ENCODE measurements at places on chromosomes 2 and 18.
A peak's percentile ranks its signal among the peaks of the same experiment; 100 is the strongest.

DNA sequence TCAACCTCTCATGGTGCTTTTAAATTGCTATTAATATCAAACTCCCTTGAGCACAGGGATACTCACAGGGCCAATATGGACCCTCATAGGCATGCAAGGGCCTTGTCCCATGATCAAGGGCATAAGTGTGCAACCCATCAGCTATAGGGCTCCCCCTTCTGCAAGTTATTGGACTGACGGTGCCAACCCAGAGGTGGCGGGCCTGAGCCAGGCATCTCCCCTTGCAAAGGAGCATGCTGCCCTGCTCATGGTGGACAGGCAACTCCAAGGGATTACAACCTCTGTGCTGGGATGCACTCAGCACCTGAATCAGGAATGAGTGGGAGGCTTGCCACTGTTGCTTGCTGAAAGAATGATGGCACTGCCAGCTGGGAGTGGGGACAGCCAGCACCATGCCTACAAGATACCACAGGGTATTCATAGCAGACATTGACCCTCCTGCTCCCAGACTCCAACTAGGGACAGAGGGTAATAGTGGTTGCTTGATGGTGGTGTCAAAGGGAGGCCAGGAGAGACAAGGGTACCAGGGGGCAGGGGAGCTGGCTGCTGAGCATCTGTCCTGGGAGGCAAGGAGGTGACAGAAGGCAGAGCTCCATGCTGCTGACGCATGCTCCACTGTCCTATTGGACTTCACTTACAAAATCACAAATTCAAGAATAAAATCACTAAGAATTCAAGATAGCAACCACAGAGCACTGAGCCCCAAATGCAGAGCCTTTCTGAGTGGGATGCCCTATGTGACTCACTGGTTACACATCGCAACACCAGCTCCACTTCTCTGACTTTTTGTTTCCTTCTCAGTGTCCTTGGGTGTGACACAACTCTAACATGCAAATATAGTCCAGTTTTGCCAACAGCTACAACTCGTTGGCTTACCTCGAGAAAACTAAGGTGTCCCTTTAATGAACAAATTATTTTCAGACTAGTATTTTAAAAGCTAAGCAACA is 157.1 kb upstream of the CCDC150 start:
- DNase-seq = no peak

GRCh38 chr2:23589739-23590138 is 204.8 kb downstream of the KLHL29 start:
- DNase-seq = no peak

DNA sequence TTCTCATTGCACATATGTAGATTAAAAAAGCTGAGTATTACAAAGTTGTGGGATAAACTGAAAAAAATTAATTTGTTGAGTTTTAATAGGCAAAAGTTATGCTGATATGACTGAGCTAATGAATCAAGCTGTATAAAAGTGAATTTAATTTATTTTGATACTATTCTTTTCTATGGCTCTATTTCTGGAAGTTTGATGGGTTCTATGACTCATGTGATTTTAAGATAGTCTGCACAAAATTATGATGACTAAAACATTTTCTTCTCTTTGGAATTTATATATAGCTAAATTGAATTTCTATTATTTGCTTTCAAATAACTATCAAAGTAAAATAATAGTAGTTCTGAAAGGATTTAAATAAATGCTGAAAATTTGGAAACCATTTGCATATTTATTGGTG is 71.0 kb upstream of the MMADHC start:
- no peak for DNase-seq

GRCh38 chr2:105397953-105398335 is 907 bp downstream of the FHL2 start:
- DNase-seq = no peak

DNA sequence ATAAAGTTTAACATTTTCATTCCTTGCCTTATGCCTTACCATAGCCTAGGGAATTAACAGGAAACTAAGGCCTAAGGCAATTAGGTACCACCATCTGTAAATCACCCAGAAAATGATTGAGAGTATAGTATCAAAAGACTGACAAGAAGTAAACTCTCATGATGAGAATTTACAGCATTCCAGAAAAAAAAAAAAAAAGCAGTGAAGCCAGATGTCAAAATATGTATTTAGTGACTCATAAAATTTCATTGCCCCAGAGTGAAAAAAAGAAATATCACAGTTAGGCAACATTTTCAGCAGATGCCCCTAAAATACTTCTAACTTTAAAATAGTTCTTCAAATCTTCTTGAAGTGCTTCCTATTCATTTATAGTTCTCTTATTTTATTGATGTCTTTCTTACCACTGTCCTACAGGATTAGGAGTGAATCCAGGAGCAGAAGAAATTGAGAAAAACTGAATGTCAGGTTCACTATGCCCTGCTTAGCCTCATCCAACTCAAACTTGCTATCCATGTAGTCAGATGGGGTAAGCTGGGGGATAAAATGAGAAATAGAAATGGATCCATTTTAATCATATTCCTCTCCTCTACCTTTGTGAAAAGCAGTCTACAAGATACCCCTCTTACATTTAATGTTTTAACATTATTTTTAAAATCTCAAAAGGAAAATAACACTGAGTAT is 57.3 kb upstream of the TANK start:
- DNase-seq = no peak

GRCh38 chr18:48542513-48543181 is 3.8 kb downstream of the CTIF start:
- DNase-seq = no peak

DNA sequence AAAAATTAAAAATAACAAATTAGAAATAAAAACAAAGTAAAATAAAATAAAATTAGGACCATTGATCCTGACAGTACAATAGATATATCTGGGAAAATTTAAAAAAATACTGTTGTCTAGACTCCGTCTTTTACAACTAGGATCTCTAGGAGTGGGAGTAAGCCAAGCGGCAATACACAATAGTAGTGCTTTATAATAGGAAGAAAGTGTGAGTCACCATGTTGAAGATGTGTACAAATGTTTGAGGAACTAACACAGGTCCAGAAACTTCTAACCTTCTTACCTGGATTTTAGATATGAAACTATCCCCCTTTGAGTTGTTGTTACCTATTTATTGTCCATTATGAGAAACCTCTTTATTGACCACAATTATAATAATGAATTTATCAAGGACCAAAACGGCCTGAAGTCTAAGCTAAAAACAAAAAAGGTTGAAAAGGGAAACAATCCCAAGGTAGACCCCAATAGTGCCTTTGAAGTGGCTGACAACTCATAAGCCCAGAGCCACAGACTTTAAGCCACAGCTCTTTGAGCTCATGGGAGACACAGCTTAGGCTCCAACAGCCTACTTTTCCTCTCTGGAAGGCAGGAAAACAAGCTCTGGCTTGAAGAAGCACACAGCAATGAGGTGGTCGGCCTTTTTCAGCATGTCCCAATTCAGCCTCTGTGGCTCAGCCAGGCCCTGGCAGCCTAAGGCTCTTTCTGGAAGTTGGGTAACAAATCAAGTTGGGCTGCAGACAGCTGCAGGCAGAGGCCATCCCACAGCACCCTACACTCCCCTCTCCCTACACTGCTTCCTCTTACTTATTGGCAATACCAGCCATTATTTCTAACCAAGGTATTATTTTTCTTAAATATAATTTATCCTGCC is 62.9 kb downstream of the AQP4 start:
- DNase-seq = no peak

DNA sequence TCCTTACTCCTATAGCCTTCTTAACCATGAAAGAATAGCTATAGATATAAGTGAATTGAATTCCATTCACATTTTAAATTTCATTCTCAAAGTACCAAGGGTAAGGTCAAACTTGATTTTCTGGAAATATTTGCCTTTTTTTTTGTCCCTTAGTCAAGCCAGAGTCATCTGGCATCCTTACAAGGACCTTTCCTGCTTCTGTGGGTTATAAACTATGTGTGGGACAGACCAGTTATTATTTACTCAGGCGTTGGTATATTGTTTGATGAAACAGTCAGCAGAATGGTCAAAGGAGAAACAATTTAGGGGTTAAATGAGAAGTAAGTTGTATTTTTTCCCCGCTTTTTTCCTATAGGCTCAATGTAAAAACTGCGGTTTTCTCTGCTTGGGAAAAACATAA is 1103.2 kb upstream of the ZEB2 start:
- DNase-seq = no peak

DNA sequence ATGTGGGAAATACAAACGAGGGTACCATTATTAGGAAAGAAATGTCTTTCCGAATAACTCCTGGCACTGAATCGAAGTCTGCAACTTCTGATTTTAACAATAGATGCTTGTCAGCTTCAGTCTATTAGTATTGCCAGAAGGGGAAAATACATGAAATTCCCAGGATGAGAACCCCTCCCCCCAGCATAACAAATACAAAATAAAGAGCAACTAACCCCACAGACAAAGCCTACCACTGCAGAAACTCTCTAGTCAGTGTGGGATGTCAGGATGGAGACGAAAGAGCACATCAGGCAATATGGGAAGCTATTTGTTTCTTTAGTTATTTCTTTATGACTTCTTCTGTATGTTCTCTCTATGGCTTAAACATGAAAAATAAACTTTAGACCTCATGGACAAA is 365.0 kb upstream of the CDH2 start:
- DNase-seq = no peak

GRCh38 chr18:26307161-26307773 is 81.0 kb downstream of the TAF4B start:
- DNase-seq = peak; percentile 55

DNA sequence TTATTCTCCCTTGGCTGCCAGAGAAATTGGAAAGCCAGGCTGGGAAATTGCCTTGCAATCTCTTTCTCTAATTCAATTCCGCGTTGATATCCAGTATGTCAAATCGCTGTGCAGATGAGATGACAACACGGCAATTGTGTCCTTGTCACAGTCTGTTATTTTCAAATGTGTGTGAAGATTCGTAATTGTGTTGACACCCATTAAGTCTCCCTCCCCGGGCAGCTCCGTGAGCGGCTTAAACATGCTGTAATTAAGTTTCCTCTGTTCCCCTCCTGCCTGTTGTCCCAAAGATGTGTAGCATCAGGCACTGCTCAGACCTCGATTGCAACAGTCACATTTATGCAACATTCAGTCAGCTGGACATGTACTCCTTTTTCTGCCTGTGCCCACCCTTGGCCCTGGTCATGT is 209.5 kb downstream of the LPIN1 start:
- DNase-seq = no peak

- peak; percentile 24 for DNase-seq
These were observed 2.8 kb downstream of the GDF7 start for GRCh38 chr2:20669562-20670314.

DNA sequence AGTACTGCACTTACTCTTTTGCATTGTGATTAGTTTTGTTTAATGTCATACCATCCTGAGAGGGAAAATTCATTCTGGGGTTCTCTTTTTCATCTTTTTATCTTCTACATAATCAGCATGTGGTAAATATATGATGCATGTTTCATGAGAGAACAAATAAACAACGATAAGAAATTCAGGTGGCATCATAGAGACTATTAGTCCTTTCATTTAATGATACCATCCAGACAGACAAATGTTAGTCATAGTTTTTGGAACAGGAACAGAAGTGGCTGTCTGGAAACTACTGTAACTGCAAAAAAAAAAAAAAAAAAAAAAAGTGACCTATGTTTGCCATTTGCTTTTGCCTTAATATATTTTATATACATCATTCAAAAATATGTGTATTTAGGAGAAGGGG is 761.0 kb downstream of the EPHA4 start:
- DNase-seq = no peak

DNA sequence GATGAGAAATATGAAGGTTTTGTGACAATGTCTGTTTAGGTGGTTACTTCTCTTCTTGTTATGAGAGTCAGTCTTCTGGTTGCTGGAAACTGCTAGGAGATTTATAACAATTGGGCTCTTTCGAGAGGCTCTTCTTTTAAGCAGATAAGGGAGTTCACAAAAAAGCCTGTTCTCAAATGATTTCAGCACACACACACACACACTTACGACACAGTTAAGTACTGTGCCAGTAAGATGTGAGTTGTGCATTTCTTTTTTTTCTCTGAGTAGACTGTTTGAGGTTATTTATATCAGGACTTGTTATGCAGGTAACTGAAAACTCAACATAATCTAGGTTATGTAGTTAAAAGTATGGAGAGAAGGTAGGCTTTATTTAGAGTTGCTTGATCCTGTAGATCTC is 49.8 kb downstream of the MSH2 start:
- DNase-seq = no peak

- no peak for DNase-seq
These were observed 38.4 kb downstream of the ARL4C start for GRCh38 chr2:234458466-234458865.

- no peak for DNase-seq
These were observed 299.5 kb upstream of the SOX11 start for GRCh38 chr2:5392658-5393057.

- DNase-seq = no peak
These were observed 115.3 kb upstream of the ITGB6 start for GRCh38 chr2:160315337-160315736.

All from GM13976 (cell line).